Activated CD4-positive, alpha-beta T cell treated with anti-CD3 and anti-CD28 coated beads for 4 hours (primary cell): ENCODE measurements at places on chromosomes 11 and 22.

DNA sequence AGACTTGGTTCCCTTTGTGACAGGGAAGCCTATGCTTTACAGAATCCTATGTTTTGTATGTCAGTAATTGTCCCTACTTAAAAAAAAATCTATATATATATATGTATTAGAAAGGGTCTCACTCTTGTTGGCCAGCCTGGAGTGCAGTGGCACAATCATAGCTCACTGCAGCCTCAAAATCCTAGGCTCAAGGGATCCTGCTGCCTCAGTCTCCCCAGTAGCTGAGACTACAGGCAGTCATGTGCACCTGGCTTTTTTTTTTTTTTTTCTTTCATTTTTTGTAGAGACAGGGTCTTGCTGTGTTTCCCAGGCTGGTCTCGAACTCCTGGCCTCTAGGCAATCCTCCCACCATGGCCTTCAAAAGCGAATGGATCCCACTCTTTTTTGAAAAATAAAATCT, 2.1 kb upstream of the NEAT1 start:
- DNase-seq = no peak

DNA sequence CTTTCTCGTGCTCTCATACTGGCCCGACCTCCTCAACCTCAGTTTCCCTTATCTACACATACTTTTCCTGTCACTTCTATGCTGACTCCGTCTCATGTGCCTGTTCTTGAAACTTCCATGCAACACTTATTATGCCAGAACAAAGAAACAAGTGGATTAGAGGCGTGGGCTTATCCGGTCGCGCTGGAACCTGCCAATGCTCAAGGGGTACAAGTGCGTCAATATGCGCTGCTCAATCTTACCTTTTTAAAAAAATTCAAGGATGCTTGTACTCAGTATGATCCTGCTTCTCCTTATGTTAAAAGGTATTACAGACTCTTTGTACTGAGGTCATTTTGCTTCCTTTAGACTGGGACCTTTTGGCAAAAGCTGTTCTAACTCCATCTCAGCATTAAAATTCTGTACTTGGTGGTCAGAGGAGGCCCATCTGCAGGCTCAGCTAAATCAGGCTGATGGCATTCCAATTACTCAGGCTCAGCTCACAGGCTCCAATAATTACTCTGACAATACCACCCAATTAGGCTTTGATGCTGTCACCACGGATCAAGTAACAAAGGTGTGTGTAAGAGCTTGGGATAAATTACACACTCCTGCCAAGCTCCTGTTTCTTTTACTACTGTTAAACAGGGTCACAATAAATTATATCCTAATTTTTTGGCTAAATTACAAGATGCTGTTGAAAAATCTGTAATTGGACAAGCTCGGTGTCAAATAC, 26.3 kb upstream of the ALDH3B2 start:
- DNase-seq = no peak

- no peak for DNase-seq
These were observed 14.8 kb downstream of the CTTN start for GRCh38 chr11:70413151-70413550.

- no peak for DNase-seq
These were observed 382.6 kb downstream of the DYNC2H1 start for GRCh38 chr11:103491777-103492176.

GRCh38 chr11:3225826-3226750, 6.1 kb downstream of the MRGPRE start:
- DNase-seq = no peak

DNA sequence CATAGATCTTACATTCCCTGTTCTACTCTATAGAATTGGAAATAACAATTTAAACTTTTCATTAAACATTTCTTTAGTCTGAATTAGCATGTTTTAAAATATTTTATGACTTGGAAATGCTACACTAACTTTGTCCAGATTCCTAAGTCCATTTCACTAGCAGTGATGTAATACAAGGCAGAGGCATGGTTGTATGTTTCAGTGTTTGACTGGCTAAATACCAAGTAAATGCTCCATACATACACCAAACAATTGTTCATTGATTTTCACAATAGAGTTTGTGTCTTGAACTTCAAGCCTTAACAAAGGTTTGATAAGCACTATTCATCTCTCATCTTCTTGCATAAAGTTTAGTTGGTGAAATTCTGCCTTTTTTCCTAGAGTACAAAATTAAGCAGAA, 13.5 kb downstream of the ZBED5 start:
- DNase-seq = no peak

DNA sequence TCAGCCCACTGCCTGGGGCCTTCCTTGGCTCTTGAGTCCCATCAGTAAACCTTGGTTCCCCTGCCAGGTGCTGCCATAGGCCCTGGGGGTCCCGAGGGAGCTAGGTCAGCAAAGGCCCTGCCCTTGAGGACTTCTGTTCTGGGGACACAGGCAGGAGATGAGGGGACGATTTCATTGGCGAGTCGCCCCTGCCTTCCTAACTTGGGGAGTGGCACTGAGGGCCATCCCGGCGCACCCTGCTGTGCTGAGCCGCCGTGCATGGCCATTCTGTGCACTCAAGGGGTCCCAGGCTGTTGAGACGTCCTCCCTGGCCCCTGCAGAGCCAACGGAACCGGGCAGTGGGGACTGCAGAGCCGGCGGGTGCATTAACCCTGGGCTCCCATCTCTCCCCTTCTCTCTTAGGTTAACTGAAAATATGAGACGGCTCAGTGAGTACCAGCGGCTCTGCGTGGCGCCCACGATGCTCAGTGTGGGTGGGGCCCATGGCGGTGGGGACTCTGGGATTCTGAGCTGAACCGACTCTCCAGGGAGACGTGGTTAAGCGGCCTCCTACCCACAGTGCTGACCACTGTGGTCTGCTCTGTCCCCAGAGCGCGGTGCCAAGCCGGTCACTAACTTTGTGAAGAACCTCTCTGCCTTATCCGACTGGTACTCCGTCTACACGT, 43.4 kb downstream of the GRAMD4 start:
- no peak for DNase-seq
